Stimulated activated CD8-positive, alpha-beta memory T cell treated with anti-CD3 and anti-CD28 coated beads, Interleukin-4, amount 100 ng/mL, for 4 hours (primary cell): ENCODE measurements at places on chromosomes 1 and 21.

- DNase-seq, result no peak
Observed at GRCh38 chr1:14822493-14822892, 224.0 kb downstream of the KAZN start.

GRCh38 chr1:36924282-36924811 is 110.0 kb downstream of the GRIK3 start:
- no peak for DNase-seq

- no peak for DNase-seq
Observed at GRCh38 chr1:154326546-154327465, 1.5 kb downstream of the ATP8B2 start.

DNA sequence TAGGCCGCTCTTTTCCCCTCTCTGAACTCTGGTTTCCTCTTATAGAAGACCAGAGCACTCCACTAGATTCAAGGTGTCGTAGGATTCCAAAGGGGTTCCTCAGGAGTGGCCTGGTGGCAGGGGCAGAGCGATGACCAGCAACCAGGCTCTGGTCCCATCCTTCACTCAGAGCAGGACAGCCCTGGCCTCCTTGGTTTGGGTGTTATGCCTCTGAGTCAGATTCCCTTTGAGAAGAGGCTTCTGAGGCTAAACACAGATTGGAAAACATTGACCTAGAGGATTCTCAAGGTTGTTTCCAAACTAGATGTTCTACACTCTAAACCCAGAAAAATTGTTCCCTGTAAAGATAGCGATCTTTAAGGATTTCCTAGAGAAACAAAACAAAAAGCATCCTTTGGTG is 49.8 kb upstream of the IKBKE start:
- DNase-seq, result no peak

- no peak for DNase-seq
Observed at GRCh38 chr1:165364568-165365133, 8.1 kb upstream of the LMX1A start.

DNA sequence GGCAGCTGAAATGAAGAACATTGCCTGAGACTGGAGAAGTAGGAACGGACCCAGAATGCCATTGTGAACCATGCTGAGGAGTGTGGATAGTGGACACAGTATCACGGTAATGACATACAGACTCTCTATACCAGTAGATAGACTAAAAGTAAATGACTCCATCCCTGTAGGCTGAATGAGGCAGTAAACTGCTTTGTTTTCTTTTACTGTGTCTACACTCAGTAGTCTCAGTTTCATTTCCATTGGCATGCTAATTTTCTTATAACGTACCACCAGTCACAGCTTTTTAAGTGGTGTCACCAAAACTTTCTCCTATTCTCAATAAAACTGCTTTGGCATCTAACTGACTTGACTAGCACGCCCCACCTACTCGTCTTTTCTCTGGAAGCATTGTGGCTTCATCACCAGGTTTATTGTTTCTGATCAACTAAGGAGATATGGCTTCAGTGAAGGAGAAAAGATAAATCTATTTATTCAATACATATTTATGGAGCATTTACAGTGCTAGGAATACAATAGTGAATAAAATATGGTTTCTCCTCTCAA is 8.4 kb upstream of the ZNF697 start:
- DNase-seq, result no peak

GRCh38 chr1:12596007-12596821 is 21.8 kb downstream of the DHRS3 start:
- DNase-seq, result no peak

- DNase-seq, result no peak
Observed at GRCh38 chr1:179588425-179589024, 3.1 kb upstream of the TDRD5 start.

DNA sequence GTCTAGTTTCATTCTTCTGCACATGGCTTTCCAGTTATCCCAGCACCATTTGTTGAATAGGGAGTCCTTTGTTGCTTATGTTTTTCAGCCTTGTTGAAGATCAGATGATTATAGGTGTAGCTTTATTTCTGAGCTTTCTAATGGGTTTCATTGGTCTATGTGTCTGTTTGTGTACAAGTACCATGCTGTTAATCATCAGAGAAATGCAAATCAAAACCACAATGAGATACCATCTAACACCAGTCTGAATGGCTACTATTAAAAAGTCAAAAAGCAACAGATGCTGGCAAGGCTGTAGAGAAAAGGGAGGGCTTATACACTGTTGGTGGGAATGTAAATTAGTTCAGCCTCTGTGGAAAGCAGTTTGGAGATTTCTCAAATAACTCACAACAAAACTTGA is 321.5 kb upstream of the PTBP2 start:
- DNase-seq, result no peak

DNA sequence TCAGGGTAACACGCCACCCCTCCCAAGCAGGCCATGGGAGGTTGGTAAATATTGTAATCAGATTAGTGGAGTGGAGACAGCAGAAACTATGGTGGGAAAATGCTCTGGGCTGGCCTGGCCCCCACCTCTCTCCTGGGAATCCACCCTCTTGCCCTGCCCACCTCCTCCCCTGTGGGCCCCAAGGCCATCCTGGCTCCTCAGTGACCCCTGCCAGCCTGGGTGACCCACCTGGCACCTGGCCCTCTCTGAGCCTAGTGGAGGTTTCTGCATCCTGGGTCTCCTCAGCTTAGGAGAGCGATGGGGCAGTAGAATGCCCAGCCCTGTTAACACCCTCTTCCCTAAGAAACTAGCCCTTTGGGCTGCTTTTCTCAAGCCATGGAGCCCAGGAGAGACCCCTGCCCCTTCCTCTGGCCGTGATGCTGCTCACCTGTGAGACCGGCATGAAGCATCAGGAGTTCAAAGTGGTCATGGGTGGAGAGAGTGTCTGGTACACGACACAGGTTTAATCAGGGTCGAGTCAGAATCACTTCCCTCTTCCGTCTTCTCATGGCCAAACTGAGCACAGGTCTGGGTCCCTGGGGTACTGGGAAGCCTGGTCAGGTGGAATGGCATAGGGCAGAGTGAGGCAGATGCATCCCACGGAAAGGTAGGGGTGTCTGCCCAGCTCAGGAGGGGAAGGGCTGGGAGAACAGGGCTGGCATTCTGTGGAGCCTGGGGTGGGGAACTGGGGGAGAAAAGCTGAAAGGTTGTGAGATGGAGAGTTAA is 10.7 kb upstream of the DMBX1 start:
- no peak for DNase-seq

- no peak for DNase-seq
Observed at GRCh38 chr1:241747992-241748391, 95.9 kb downstream of the WDR64 start.

DNA sequence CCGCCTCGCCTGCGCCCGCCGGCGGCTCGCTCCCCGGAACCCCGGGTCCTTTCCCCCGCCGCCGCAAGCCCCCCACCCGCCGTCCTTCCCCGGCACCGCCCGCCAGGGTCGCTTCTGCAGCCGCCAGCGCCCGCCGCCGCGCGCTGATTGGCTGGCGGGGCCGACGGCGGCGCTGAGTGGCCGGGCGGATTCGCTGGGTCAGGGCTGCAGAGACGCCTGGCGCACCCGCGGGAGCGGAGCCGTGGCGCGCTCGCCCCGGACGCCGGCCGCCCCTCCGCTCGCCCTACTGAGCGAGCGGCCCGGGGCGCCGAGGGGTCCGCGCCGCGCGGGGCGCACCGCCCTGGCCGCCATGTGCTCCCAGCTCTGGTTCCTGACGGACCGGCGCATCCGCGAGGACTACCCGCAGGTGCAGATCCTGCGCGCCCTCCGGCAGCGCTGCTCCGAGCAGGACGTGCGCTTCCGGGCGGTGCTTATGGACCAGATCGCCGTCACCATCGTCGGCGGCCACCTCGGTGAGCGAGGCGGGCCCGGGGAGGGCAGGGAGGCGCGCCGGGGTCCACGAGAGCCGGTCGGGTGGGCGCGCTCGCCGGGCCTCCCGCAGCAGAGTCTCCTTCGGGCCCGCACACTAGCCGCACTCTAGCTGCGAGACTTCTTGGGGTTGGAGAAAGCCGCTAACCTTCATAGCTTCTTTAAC is at the start of gene RIMKLA:
TSS of gene RIMKLA (plus strand) at position 207 of the 694 bp plus-strand sequence. CDS start at position 350, 143 bp downstream.
- DNase-seq, result peak; percentile 7

- DNase-seq, result no peak
Observed at GRCh38 chr1:230648114-230648513, 5.8 kb downstream of the COG2 start.

DNA sequence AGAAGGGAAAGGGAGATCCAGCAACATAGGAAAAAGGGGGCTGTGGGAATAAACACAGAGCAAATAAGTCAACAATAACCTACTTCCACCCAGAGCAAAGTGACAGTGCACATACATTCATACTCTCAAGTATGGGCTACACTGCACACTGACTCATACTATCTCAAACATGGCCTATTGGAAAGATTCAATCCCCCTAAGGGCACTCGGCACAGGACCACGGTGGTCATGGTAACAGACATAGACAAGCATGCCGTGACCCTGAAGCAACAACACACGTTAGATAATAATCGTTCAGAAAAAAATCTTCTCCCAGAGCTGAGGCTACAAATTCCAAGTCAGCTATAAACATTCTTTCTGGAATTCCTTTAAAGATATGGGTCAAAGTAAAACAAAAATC is 16.8 kb upstream of the JAK1 start:
- DNase-seq, result no peak

- DNase-seq, result no peak
Observed at GRCh38 chr1:201259476-201260235, 23.6 kb upstream of the PKP1 start.

GRCh38 chr1:211127166-211127565 is 6.8 kb downstream of the KCNH1 start:
- DNase-seq, result no peak

GRCh38 chr1:84260852-84261518 is 40.5 kb upstream of the SAMD13 start:
- no peak for DNase-seq

DNA sequence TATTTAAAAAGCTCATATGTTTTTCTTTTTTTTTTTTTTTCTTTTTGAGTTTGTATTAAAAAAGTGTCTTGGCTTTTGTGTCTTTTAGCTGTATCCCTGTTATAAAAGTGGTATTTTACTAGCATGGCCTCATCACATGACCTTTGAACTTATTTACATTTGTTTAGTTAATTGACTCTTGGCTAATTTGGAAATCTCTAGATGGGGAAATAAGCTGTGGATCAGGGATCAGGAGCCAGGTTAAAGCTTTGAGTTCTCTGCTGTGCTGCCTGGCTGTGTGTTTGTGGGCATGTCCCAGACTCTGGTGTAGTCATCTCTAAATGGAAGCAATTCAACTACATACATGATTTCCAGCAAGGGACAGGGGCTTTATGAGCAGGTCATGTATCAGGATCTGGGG is 56.5 kb downstream of the HHAT start:
- no peak for DNase-seq

DNA sequence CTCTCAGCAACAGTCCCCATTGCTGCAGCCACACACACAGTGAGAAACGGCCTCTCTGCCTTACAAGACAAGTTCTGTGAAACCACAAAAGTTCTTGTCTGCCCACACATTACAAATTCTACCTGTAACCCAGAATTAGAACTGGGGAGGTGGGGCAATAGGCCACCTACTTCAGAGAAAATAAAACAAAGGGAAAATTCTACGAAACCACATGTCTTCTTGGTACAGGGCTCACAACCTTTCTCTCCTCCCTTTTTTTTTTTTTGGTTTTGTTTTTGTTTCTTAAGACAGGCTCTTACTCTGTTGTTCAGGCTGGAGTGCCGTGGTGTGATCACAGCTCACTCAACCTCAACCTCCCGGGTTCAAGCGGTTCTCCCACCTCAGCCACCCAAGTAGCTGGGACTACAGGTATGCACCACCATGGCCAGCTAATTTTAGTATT is 30.2 kb downstream of the LPAR3 start:
- DNase-seq, result peak; percentile 36

DNA sequence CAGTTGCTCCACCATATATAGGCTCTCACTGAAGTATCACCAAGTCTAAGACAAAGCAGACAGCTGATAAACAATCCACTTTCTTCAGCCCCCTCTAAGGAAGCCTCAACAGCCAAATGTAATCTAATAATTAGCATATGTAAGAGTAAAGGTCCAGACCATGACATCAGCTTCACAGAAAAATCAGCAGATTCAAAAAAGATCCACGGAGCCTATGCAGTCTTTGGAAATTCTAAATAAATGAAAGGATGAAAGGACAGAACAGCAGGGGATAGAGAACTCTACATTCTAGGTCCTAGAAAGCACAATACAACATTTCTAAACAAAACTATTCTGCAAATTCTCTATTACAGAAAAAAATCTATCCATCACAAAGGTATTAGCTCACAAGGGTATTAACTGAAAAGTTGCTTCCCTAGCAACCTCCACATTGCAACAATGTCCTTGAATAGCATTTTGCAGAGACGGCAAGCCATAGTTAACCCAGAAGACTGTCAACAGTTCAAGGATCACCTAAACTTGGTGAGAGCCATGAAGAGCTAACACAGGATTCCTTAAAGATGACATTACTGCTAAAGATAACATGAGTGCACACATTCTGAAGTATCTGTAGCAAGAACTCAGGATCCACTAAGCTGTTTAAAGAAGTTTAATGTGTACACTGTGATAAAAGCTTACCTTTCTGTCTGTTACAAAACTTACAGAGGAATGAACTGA is 74.3 kb downstream of the SIPA1L2 start:
- DNase-seq, result no peak

DNA sequence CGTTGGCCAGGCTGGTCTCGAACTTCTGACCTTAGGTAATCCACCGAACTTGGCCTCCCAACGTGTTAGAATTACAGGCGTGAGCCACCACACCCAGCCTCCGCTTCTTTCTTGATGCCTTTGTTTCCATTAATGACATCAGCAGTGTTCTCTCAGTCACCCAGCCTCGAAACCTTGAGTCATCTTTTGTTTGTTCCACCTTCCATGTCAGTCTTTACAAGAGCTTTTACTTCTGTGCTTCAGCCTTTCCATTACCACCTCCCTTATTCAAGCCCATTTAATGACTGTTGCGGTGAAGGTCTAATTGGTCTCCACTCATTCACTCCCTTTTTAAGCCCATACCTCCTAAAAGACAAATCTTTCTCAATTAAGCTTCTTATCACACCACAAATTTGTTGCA is 146.6 kb upstream of the ADGRL2 start:
- DNase-seq, result no peak

- DNase-seq, result no peak
Observed at GRCh38 chr1:164602480-164603093, 43.6 kb downstream of the PBX1 start.

- DNase-seq, result no peak
Observed at GRCh38 chr1:228972576-228972975, 237.3 kb downstream of the RHOU start.

DNA sequence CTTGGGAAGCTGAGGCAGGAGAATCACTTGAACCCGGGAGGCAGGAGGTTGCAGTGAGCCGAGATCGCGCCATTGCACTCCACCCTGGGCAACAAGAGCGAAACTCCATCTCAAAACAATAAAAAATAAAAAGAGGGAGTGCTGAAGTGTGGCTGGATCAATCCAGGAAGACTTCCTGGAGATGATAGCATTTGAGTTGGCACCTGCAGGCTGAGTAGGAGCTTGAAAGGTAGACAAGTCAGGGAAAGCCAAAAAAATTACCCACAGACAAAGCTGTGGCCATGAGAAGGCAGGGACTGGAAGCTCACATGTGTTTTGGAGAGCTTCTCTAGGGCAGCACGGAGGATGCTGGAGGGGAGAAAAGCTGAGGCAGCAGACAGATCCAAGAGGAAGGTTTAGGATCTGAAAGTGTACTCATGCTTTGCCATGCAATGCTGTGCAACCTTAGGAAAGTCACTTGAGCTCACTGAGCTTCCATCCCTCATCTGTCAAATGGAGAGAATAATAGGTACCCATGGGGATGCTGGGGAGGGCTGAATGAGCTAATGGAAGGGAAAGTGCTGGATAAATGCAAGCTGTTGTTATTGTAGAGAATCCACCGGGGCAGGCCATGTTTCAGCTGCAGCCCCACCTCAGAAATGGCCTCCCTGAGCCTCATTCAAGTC is 26.0 kb upstream of the SYNC start:
- DNase-seq, result no peak
